T-helper 2 cell treated with Interferon-gamma antibody and Interleukin-4, amounts not matched to agents 100 ng/mL and 5 ng/mL, for 36 hours (primary cell): ENCODE measurements at places on chromosomes 1 and 21. TPM values are rescaled to one million over a fixed set of nuclear protein-coding genes. Genes with fewer than 3 reads are reported as not detected.

Gene TFF2
- not detected in 2 replicates for total RNA-seq

Gene HAO2
- total RNA-seq = not detected in 2 replicates

Gene DMRTA2
- total RNA-seq = not detected in 2 replicates

Gene CFHR1
- total RNA-seq = not detected in 2 replicates

Gene SLC22A15
- 0.32 and 0.95 TPM in 2 replicates for total RNA-seq

Gene TNFRSF25
- 95.0 and 104 TPM in 2 replicates for total RNA-seq

Gene PRDM2
- total RNA-seq = 53.6 and 54.0 TPM in 2 replicates
